ENCODE measurements at places on chromosomes 1 and 21. TPM values are rescaled to one million over a fixed set of nuclear protein-coding genes. Genes with fewer than 3 reads are reported as not detected.

EDEM3 gene
- total RNA-seq, result 25.8 TPM

HAX1 gene
- 52.5 TPM for total RNA-seq

- H3K27ac ChIP-seq, result no peak overlapping the region
- DNase-seq, result no peak
- no peaks in the 10 kb centered on the region for H3K4me1 ChIP-seq
- H3K36me3 ChIP-seq, result peaks cover 7% of the 10 kb centered on the region
- H3K4me3 ChIP-seq, result no peak overlapping the region
- H3K27me3 ChIP-seq, result no peaks in the 10 kb centered on the region
Observed at GRCh38 chr1:11147197-11147770, 41.9 kb upstream of the ANGPTL7 start.

DNA sequence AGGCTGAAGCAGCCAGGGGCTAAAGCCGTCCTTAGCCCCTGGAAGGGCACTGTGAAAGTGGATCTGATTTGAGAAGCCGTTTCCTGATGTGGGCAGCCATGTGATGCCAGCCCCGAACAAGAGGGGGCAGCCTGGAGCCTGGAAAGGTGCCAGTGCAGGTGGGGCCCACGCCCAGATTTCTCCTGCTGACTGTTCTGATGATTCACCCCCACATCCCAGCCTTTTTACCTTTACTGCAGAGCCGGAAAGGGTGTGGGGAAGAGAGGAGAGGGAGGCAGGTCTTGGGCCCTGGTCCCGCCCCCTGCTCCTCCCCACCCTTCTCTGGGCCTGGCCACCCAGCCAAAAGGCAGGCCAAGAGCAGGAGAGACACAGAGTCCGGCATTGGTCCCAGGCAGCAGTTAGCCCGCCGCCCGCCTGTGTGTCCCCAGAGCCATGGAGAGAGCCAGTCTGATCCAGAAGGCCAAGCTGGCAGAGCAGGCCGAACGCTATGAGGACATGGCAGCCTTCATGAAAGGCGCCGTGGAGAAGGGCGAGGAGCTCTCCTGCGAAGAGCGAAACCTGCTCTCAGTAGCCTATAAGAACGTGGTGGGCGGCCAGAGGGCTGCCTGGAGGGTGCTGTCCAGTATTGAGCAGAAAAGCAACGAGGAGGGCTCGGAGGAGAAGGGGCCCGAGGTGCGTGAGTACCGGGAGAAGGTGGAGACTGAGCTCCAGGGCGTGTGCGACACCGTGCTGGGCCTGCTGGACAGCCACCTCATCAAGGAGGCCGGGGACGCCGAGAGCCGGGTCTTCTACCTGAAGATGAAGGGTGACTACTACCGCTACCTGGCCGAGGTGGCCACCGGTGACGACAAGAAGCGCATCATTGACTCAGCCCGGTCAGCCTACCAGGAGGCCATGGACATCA, at the start of gene SFN:
Gene SFN (plus strand): TSS at position 369 of the 904 bp plus-strand sequence. CDS start 64 bp downstream, at position 433.
- DNase-seq, result peak; percentile 28
- H3K36me3 ChIP-seq, result no peaks in the 10 kb centered on the region
- no peaks in the 10 kb centered on the region for H3K27me3 ChIP-seq

DNA sequence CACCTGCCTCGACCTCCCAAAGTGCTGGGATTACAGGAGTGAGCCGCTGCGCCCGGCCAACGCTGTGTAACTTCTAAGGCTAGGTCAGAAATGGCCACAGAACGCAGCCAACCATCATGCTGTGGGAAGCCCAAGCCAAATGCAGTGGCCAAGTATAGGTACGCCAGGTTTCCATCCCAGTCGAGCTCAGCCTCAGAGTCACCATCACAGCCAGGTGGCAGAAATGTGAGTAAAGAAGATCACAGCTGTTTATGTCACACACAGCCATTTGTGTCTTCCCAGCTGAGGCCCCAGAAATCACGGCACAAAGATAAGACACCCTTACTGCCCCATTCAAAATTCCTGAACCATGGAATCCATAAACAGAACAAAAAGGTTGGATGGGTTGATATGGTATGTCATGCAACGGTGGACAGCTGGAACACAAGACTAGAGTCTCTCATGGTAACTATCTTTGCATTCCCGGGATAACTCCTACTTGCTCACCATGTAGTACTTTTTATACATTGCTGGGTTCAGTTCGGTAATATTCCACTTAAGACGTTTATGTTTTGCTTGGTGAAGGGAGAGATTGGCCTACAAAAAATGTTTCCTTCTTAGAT, 84.3 kb downstream of the SLC45A1 start:
- no peak for DNase-seq
- no peak overlapping the region for H3K4me3 ChIP-seq
- peaks cover 33% of the 10 kb centered on the region for H3K4me1 ChIP-seq
- H3K36me3 ChIP-seq, result peaks cover 4% of the 10 kb centered on the region

DNA sequence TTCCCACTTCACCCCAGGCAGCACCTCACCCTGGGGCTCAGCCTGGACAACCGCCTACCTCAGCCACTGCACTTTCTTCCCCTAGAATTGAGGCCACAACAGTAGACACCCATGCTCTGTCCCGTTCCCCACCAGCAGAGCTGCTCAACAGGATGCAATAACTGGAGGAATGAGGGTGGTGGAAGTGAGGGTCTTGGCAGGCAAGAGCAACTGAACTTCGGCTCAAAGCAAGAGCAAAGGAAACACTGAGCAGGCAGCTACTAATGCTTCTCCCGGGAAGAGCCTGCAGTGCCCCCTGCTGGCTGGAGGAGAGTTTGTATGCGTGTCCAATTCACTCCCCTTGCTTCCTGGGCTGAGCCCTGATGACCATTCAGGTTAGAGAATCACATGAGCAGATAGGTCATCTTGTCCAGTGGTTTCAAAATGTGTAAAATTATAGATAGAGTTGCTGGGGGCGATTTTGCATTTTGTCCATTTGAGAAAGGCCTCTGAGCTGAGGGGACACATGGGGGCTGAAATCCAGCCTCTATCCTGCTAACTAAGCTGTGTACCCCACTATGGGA, 13.9 kb downstream of the NT5C1A start:
- H3K27ac ChIP-seq, result no peak overlapping the region
- peak; percentile 44 for DNase-seq
- peaks cover 8% of the 10 kb centered on the region for H3K4me1 ChIP-seq

DNA sequence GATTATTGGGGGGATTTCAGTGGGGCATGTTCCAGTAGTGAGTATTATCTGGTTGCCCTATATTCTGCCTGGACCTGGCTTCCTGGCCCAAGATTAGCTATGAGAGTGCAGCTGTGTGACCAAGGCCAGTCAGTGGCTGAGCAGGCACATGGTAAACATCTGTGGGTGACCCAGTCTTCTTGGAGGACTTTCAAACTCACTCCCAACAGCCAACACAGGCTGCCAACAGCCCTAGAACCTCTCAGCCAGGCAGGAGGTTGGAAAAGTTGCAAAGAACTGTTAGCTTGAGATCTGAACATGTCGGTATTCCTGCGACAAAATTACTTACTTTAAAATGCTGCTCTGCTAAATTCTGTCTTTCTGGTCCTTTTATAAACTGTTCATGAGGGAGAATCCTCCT, 192.4 kb downstream of the TGFBR3 start:
- peaks cover 12% of the 10 kb centered on the region for H3K36me3 ChIP-seq
- no peaks in the 10 kb centered on the region for H3K27me3 ChIP-seq
- H3K4me1 ChIP-seq, result peaks cover 20% of the 10 kb centered on the region
- DNase-seq, result no peak
- no peak overlapping the region for H3K27ac ChIP-seq
